HL-60 (cell line): ENCODE measurements at places on chromosomes 16 and 17.

- DNase-seq: no peak
Measured at GRCh38 chr16:407253-407652, 5.6 kb downstream of the DECR2 start.

DNA sequence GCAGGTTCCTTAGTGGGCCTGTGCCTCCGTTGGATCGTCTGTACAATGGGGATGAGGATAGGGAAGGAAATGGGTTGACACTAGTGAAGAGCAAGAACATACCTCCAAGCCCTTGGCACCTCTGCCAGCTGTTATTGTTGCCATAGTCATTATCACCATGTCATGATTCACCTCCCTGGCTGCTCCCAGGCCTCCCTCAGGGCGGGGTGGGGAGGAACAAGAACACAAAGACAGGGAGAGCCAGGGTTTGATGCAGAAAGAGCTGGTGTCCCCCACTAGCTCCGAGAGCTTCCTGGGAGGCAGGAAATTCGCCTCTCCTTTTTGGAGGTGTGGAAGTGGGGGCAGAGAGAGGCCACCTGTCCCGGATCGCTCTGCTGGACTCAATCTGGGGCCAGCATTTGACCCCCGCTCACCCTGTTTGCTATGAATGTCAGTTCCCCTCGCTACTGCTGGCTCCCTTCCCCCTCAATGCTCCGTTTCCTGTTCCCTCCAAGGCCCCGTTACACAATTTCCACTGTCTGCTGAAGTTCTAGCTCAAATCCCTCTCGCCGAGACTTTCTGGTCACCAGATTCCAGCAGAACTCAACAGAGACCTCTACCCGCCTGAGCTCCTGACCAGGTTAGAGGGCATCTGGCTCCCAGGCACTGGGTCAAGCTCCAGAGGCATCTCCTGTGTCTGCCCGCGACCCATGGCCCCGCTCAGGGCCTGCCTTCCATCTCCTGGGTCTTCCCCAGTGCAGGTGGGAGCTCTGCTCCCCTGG is 9.1 kb downstream of the TIMP2 start:
- peak; percentile 92 for DNase-seq

- DNase-seq: no peak
Measured at GRCh38 chr17:64291268-64291851, 28.3 kb upstream of the TEX2 start.

- no peak for DNase-seq
Measured at GRCh38 chr17:41527063-41528023, 765 bp downstream of the KRT19 start.

- no peak for DNase-seq
Measured at GRCh38 chr17:13626703-13627102, 25.0 kb upstream of the HS3ST3A1 start.

- no peak for DNase-seq
Measured at GRCh38 chr16:50531359-50531758, 16.8 kb upstream of the NKD1 start.

DNA sequence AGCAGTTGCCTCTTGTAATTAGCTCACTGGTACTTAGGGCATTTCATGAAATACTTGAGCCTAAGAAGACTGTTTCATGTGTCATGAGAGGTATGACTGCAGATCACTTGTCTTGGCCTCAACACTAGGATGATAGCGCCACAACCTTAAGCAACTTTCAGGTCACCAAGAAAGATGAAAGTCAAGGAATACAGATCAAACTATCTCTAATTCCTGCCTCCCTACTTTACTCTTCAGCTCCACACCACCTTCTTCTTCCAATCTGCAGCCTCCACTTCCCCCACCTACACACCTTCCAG is 28.0 kb downstream of the GNA13 start:
- no peak for DNase-seq

DNA sequence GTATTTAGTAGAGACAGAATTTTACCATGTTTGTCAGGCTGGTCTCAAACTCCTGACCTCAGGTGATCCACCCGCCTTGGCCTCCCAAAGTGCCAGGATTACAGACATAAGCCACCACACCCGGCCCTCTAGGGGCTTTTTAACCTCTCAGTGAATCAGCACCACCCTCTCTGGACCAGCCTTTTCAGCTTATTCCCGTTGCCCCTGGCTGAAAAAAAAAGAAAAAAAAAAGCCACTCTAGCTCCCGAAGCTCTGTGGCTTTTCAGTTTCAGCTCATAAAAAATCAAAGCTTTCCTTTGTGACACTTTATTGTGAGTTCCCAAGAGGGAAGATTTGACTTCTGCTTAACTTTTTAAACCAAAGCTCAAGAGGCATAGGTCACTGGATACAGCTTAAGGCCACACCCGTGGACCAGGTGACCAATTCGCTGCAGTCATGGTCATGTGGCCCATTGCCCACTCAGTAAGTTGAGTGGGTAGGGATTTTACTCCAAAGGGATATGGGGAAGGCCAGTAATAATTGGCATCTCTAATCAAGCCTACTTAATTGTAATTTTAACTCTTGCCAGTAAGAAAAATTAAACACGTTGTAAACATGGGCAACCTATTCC is 46.6 kb upstream of the MED13 start:
- DNase-seq: no peak

- DNase-seq: no peak
Measured at GRCh38 chr16:2497116-2497630, 16.6 kb upstream of the ATP6V0C start.

DNA sequence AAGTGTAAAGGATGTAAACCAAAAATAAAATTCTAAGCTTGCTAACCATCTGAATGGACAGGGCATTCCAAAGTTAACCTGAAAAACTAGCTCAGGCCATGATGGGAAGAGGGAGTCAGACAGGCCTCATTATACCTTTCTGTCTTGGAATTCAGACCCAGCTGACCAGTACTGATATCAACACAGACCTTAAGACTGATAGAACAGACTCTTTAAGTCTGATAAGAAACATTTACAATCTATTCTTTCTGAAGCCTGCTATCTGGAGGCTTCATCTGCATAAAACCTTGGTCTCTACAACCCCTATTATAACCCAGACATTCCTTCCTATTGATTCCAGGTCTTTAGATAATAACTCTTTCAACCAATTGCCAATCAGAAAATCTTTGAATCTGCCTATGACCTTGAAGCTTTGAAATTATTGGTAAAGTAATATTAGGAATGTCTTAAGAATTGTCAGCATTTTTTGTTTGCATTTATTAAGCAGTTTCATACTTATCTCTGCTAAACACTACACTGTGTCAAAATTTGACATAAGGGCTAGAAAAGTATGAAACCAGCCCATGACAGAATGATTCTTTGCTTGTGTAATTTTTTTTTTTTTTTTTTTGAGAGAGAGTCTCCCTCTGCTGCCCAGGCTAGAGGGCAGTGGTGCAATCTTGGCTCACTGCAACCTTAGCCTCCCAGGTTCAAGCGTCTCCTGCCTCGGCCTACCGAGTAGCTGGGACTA is 12.9 kb upstream of the PRSS54 start:
- no peak for DNase-seq

DNA sequence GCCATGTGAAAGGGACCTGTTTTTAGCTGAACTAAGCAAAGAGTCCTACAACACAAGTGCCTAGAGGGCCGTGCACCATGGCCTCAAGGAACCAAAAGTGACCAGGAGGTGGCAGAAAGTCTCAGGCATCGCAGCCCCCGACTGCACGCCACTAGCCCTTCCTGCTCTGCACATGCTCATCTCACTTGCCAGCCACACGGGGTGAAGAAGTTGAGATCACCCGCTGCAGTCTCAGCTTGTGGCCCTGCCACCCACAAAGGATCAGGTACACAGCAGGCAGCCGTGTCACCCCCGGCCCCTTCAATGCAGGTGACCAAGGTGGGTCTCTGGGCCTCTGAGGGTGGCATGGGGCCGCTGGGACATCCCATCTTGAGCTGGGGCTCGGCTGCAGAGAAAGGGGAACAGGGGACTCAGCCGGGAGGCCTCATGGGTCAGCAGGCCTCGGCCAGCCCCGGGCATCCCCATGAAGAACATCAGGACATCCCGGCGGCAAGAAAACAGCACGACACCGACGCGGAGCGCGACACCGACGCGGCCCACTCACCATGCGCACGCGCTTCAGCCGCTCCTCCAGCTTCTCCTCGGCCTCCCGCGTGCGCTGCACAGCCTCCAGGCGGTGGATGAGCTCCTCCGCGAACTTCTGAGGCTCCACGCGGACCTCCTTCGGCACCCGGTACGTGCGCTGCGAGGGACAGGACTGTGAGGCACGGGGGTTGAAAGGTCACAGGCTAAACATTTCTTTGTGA is 21.0 kb downstream of the PDIA2 start:
- peak; percentile 24 for DNase-seq

GRCh38 chr17:36661688-36662087 is 60.3 kb downstream of the MRM1 start:
- DNase-seq: no peak

- DNase-seq: peak; percentile 80
Measured at GRCh38 chr17:50944054-50944901, 78.1 kb upstream of the TOB1 start.

- DNase-seq: no peak
Measured at GRCh38 chr16:75264999-75265910, 13.8 kb upstream of the BCAR1 start.

DNA sequence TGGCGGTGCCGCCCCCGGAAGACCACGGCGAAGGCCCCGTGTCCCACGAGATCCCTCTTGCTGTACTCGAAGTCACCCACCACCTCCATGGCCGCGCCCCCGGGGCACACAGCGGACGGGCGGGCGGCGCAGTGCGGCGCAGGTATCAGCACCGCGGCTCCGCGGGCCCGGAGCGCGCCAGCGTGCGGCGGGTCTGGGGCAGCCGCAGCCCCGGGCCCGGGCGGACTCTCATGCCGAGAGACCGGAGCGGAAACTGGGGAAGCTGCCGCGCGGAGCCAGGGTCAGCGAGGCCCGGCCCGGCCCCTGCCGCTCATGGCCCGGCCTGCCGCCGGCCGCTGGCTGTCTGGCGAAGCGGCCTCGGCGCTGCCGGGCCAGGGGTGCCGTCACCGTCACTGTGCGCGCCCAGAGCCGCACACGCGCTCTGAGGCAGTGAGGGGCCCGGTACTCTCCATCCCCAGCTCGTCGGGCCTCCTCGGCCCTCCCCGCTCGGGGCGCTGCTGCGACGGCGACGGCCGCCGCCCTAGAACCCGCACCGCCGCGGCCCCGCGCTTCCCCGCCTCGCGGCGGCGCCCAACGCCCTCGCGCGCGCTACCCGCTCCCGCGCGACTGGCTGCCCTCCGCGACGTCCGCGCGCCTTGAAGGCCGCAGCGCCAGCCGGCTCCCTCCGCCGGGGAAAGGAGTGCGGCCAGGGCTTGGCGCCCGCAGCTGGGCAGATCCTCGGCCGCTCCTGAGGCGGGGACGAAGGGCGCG is at the start of gene ULK2:
Gene ULK2 (minus strand): TSS at position 608 of the 750 bp plus-strand sequence. CDS start 519 bp downstream, at position 89.
- DNase-seq: peak; percentile 1

DNA sequence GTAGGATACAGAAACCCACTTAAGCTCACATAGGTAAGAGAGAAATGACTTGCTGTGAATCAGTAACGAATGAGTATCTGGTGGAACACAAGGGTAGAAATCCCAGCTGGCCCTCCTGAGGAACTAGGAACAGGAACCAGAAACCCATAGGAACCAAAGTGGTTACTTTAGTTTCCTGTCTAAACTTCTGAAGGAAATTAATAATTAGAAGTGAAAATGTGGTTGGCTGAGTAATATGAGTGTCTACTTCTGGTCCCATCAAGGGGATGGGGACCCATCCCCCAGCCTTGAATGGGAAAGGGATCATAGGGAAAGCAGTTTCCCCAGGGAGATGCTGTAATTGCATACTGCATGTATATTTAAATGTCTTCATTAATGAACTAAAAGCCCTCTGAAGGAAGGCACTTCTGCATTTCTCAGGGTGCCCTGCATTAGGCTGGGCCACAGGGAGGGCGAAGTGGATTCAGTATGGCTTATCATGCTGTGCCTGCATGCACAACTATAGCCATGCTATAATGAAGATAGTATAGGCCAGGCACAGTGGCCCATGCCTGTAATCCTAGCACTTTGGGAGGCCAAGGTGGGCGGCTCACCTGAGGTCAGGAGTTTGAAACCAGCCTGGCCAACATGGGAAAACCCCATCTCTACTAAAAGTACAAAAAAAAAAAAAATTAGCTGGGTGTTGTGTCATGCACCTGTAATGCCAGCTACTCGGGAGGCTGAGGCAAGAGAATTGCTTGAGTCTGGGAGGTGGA is 45.6 kb downstream of the CYB5B start:
- DNase-seq: peak; percentile 42

DNA sequence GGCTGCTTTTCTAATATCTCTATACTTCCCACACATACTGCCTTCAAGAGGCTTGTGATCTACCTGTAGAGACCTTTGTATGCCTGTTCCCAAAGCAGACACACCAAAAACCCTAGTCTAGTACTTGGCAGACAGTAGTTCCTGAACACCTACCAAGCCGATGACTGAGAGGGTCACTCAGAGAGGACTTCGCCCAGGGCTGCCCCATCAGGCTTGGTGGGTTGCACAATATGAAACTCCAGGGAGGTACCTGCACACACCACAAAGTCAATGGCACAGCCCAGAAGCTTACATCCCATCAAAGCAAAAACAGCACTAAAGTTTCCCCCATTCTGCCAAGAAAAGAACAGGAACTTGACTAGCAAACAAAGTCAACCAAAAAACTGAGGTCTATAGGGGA is 30.3 kb downstream of the ASPA start:
- DNase-seq: no peak

GRCh38 chr17:72403713-72404209 is 282.9 kb downstream of the SOX9 start:
- no peak for DNase-seq

DNA sequence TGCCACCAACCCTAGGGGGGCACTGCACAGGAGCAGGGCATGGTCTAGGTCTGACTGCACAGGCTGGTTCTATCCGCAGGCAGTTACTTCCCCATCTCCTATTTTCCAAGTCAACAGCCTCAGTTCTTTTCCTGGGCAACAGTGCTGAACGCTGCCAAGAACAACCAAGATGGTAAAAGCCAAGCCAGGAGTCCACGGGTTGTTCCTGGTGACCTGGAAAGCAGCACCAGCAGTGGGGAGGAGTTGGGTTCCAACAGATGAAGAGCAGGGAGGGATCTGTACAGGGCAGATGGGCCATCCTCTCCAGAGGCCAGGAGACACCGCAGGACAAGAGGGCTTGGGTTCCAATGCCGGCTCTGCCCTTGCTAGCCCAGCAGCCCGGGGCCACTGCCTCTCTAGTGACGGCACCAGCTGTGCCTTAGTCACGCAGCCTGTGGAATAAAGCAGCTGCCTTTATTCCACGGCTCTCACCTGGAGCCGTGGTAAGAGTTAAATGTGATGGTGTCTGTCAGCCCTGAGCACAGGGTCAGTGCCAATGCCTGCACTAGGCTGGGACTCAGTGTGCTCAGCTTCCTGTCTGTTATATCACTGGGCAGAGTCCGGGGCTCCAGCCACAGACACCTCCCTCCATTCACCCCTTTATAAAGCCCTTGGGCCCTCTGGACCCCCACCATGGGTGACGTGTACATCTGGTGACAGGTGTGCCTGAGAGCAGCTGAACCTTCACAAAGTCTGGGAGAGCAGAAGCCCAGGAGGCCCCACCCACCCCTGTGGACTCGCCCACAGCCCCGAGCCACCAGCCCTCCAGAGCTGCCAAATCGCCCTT is 44.9 kb downstream of the MARF1 start:
- DNase-seq: no peak

- no peak for DNase-seq
Measured at GRCh38 chr17:18059283-18059682, 20.1 kb downstream of the GID4 start.
